ENCODE measurements at places on chromosomes 7 and 10.

DNA sequence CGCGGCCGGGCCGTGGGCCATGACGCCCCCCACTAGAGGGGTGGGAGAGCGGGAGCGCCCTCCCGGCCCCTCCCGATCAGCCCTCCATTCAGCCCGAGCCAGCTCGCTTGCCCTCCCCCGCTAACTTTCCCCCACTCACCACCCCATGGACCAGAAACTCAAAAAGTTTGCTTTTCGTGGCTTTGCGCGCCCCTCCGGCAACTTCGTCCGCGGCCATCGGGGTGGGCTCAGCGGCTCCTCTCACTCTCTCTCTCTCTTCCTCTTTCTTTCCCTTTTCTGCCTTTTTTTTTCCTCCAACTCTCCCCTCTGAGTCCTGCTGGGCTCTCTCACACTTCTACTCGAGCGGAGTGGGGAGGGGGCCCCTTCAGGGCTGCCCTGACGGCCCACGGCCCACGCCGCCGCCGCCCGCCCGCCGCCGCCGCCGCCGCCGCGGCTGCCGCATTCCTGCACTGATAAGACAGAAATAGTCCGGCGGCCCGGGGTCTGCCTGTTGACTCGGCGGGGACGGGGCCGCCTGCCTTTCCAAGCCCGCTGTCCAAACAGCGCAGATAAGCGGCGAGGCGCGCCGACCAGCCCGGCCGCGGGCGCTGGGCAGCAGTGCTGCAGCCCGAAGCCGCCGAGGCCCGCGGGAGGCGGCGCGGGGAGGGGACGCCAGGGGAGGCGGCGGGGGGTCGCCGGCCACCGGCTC, at the start of gene SMARCD3:
Gene SMARCD3 (minus strand): TSS at position 349 of the 688 bp plus-strand sequence. CDS start 132 bp downstream, at position 217.
- no peak for DNase-seq

- DNase-seq, result no peak
Observed at GRCh38 chr10:12165036-12165435, 30.7 kb downstream of the NUDT5 start.

GRCh38 chr7:71793251-71793650, 618.9 kb downstream of the CALN1 start:
- DNase-seq, result peak; percentile 3

- DNase-seq, result peak; percentile 28
Observed at GRCh38 chr7:106111655-106112117, 426 bp downstream of the SYPL1 start.

- DNase-seq, result no peak
Observed at GRCh38 chr10:7512487-7512886, 101.7 kb upstream of the SFMBT2 start.

- no peak for DNase-seq
Observed at GRCh38 chr7:90708841-90709317, 112.8 kb downstream of the CDK14 start.

DNA sequence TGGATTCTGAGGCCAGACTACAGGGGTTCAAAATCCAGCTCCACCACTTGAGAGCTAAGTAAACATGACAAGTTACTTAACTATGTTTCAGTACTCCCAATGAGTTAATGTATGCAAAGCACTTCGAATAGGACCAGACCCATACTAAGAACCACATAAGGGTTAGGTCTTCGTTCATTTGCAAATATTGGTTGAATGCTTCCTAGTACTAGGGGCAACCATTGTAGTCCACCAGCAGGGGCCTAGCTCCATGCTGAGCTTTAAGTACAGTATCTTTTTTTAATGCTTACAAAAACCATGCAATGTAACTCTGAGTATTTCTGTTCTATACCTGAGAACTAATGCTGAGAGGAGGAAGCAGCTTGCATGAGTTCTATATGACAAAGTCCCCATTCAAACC, 80.4 kb upstream of the PDE1C start:
- DNase-seq, result no peak

- no peak for DNase-seq
Observed at GRCh38 chr10:44926751-44927351, 15.7 kb downstream of the TMEM72 start.

- peak; percentile 54 for DNase-seq
Observed at GRCh38 chr10:14491811-14492210, 161.1 kb upstream of the FRMD4A start.

DNA sequence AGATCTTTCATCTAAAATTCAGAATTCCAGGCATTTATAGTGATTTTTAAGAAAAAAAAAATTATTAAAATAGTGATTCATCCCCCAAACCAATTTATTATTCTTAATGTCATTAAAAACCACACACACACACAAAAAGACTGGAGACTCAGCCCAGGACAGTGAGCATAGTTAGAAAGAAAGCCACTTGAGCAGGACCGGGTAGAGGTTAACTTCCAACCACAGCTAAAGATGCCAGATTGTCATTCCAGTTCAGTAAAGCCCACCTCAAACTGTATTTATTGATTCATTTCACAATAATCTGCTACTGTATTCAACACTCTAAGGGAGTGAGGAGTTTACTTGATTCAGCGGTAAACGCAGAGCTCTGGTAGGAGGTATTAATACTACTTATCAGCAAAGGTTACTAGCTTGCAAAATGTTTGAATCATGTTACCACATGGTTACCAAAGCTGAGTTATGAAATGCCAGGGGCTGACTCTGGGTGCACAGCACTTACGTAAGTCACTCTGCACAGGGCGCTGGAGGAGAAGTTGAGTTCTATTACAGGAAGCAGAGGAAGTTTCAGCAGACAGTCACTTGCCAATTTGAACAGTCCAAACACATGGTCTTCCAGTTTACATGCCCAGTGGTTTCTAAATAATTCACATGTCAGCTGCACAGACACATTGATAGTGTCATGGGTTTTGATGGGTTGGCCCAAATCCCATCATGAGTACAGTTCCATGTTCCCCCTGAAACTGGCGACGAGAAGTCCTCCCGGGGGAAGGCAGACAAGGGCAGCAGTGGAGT, 64.6 kb downstream of the KLF6 start:
- DNase-seq, result peak; percentile 97

GRCh38 chr7:106167439-106168136, 55.5 kb upstream of the SYPL1 start:
- DNase-seq, result no peak

DNA sequence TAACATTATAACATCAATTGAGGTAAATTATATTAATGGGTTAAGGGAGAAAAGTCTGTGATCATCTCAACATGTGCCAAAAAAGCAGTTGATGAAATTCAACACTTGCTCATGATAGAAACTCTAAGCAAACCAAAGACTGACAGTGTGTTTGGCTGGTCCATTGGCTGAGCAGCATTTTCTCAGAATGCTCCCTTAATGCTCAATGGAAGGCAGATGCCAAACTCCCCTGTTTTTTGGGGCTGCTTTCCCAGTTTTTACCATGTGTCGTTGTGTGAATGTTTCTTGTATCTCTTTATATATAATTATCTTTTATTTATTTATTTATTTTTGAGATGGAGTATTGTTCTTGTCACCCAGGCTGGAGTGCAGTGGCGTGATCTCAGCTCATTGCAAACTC, 114.7 kb downstream of the SEC23IP start:
- DNase-seq, result no peak

DNA sequence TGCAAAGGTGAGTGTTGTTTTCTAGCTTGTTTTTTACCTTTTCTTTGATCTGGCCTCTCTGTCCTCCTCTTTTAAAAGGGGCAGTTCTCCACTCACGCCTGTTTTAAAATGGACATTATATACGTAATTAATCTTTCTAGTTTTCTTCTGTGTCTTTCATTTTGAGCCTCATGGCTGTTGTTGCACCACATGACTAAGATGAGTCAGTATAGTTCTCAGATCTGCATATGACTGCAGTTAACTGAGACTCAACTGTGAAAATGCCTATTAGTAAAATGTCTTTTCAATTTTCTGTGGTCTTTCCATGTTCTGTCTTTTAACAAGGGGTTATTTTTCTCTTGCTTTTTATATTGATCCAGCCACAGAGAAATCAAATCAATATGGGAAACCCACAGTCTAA, 296.1 kb downstream of the CDK14 start:
- peak; percentile 17 for DNase-seq

- peak; percentile 59 for DNase-seq
Observed at GRCh38 chr7:79176859-79177477, 276.5 kb downstream of the MAGI2 start.

DNA sequence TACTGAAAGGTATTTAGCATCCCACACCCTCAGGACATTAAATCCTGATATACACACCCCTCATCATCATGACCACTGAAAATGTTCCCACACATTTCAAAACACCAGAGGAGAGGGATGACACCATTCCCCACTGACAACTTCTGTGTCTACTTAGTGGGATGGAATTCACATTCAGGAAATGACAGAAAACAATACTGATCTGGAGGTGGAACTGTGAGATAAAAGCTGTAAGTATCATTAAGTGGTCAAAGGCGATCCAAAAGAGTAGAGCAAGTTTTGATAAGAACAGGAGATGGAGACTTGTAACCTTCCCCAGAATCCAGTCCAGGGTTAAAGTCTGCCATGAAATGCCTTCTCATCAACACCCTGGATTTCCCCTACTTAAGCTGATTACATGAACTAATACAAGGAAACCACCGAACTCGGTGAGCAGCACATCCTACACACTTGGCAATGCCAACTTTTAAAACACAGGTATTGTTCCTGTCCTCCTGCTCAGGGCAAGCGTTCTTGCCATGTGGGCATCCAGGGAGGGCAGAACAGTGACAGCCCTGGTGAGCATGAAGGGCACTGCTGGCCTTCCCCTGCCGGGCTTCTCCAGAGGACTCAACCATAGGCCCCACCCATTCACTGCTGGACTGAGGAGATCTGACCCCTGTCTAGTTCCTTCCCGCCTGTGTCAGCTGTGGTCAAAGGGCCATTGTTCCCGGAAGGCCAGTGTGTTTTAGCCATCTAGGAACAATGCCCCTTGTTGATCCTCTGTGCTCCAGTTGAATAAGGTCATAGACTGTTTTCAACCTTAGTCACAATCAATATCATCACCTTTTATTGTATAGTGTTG, 85.0 kb downstream of the SGMS1 start:
- DNase-seq, result peak; percentile 23

- DNase-seq, result no peak
Observed at GRCh38 chr7:29431686-29432085, 131.9 kb upstream of the PRR15 start.

DNA sequence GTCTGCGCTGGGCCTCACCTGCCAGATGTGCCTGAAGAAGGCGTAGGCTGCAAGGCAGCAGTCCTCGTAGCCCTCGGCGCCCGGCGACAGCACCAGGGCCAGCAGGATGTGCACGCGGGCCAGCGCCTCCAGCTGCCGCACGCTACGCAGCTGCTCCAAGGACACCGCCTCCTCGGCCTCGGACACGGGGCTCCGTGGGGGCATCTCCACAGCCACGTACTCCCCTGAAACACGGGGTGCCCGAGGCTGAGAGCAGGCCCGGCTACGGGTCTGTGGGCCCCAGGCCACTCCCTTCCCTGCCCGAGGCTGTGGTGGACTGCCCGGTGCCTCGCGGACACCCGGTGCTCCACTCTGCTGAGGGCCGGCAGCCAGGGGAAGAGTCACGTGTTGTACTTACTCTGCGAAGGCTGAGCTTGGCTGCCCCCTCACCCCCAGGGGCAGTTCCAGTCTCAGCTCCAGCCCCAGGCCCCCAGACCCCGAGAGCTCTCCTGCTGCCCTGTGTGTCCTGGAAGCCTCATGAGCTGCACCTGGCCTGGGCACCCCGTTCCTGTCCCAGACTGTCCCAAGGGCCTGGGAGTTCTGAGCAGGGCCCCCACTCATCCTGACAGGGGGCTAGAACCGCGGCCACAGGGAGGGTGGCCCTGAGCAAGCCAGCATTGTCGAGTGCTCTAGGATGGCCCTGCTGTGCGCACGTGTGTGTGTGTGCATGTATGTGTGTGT, 62.8 kb downstream of the CFAP46 start:
- DNase-seq, result no peak

GRCh38 chr10:118953598-118954393, 75.7 kb upstream of the NANOS1 start:
- DNase-seq, result no peak

GRCh38 chr10:105586451-105587098, 945.5 kb downstream of the SORCS3 start:
- DNase-seq, result peak; percentile 55

GRCh38 chr7:149880638-149881311, 7.0 kb downstream of the ATP6V0E2 start:
- no peak for DNase-seq

- peak; percentile 40 for DNase-seq
Observed at GRCh38 chr10:944034-944831, 12.7 kb upstream of the LARP4B start.

DNA sequence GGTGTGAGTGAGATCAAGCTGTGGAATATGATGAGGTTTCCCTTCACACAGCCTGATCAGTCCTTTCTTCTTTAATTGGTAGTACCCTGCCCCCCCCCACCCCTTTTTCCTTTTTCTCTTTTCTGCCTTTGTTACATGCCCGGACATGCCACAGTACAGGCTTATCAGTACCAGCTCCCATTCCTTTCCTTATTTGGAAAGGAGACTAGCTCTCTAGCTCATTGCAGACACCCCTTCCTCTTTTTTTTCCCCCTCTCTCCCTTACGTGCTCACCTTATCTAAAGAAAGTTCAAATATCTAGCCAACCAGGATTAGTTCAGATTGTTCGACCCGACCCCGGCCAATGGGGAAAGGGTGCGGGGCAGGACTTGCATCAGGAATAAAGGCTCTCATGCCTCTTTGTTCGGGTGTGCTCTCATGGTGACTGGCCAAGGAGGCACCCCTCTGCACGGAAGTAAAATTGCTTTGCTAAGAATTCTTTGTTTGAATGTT, 230.4 kb downstream of the ACTR3B start:
- DNase-seq, result peak; percentile 36

DNA sequence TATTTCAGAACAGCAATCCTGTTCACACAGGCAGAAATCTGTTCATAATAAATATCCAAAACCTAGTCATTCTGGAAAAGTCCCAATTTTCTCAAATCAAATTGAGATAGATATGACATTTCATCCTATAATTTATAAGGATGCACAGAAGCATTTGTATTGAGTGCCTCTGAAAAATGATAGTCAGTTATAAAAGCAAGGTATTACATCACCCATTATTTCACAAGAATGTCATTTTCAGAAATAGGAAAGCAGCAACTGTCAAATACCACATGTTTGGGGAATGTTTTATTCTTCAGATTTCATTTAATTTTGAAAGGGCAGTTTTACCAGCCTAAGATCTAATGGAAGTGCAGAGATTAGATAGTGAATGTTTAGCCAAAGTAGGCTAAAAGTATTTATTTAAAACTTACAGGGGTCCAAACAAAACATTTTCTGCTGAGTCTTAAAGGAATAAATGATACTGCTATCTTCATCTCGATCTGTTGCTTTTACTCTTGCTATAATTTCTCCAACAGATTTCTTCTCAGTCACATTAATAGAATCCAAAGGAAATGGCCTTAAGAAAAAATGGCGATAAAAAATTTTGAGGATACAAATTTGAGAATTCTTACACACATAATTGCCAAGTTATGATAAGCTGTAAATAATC, 185.8 kb downstream of the HGF start:
- DNase-seq, result no peak

DNA sequence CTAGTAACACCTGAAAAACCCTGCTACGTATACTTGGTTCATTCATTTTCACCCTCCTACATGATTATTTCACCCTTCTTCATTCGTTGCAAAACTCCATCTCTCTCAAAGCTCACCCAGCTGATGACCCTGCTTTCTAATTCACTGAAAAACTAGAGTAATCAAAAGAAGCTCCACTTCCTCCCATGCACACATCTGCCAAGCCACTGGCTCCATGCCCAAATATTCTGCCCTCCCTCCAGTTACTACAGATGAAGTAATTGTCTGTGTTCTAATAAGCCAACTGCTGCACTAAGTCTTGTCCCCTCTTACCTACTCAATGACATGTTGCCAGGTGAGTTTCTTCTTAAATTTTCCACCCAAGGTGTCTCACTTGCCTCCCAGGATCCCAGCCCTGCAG, 96.9 kb upstream of the CCDC71L start:
- DNase-seq, result peak; percentile 22

GRCh38 chr7:2110610-2111396, 121.9 kb downstream of the MAD1L1 start:
- no peak for DNase-seq
